WTC11 (cell line): ENCODE measurements at places on chromosomes 16 and 17. TPM values are rescaled to one million over a fixed set of nuclear protein-coding genes. Genes with fewer than 3 reads are reported as not detected.

Gene IGSF6
- 0.25 TPM in 1 of 3 replicates, not detected in the others for total RNA-seq

Gene NT5M
- 10.8 to 18.8 TPM (median 17.5 TPM) in 3 replicates for total RNA-seq

Gene AIPL1
- 0.32 to 0.71 TPM (median 0.46 TPM) in 3 replicates for total RNA-seq

Gene KRTAP9-8
- total RNA-seq: not detected in 3 replicates

Gene OR1A1
- total RNA-seq: not detected in 3 replicates

Gene ITGAD
- not detected in 3 replicates for total RNA-seq

Gene SMG6
- 25.6 to 27.2 TPM (median 25.9 TPM) in 3 replicates for total RNA-seq

Gene FZD2
- total RNA-seq: 37.6 to 42.8 TPM (median 38.5 TPM) in 3 replicates

Gene CCL11
- not detected in 3 replicates for total RNA-seq

Gene ZNF646
- 26.7 to 29.3 TPM (median 29.1 TPM) in 3 replicates for total RNA-seq

Gene ZG16
- not detected in 3 replicates for total RNA-seq

Gene CD300E
- total RNA-seq: not detected in 3 replicates

Gene TP53TG3F
- total RNA-seq: not detected in 3 replicates
